ENCODE measurements at places on chromosomes 6 and 20. TPM values are rescaled to one million over a fixed set of nuclear protein-coding genes. Genes with fewer than 3 reads are reported as not detected.

- peak overlapping the region; percentile 73 for H3K27ac ChIP-seq
- no peaks in the 10 kb centered on the region for H3K36me3 ChIP-seq
- no peak overlapping the region for H3K4me3 ChIP-seq
- H3K27me3 ChIP-seq, result no peaks in the 10 kb centered on the region
These were observed 70.1 kb downstream of the SLX4IP start for GRCh38 chr20:10504994-10505730.

Gene FBXO30
- total RNA-seq, result 15.1 TPM

Gene PDRG1
- total RNA-seq, result 8.1 TPM

- no peaks in the 10 kb centered on the region for H3K36me3 ChIP-seq
- H3K27ac ChIP-seq, result no peak overlapping the region
- H3K4me3 ChIP-seq, result no peak overlapping the region
These were observed 35.7 kb downstream of the KCNQ5 start for GRCh38 chr6:72657407-72658197.

DNA sequence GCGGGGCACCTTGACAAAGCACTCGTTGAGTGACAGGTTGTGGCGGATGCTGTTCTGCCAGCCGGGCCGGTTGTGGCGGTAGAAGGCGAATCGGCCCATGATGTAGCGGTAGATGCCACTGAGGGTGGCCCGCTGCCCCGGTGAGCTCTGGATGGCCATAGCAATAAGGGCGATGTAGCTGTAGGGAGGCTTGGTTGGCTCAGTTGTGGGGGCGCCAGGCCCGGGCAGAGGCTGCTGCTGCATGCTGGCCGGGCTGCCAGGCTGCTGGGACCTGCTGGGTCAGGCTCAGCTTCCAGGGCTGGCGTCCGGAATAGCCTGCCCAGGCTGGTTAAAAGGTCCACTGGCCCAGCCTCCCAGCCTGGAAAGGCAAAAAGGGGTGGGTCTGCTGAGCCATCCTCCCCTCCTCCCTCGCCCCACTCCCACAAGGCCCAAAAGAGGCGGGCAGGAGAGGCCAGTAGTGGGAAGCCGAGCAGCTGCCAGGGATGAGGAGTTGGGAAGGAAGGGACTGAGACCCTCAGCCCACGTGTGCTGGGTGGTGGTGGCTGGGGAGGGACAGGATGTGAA is at the start of gene FOXS1:
FOXS1 (minus strand) TSS at position 305 of the 564 bp plus-strand sequence; CDS start at position 243, 62 bp downstream.
- peak within 1 kb of the TSS; percentile 51 for H3K27ac ChIP-seq
- H3K36me3 ChIP-seq, result no peaks in the 10 kb centered on the region
- DNase-seq, result no peak
- peaks cover 5% of the 10 kb centered on the region for H3K27me3 ChIP-seq
- no peak within 1 kb of the TSS for H3K4me3 ChIP-seq

DNA sequence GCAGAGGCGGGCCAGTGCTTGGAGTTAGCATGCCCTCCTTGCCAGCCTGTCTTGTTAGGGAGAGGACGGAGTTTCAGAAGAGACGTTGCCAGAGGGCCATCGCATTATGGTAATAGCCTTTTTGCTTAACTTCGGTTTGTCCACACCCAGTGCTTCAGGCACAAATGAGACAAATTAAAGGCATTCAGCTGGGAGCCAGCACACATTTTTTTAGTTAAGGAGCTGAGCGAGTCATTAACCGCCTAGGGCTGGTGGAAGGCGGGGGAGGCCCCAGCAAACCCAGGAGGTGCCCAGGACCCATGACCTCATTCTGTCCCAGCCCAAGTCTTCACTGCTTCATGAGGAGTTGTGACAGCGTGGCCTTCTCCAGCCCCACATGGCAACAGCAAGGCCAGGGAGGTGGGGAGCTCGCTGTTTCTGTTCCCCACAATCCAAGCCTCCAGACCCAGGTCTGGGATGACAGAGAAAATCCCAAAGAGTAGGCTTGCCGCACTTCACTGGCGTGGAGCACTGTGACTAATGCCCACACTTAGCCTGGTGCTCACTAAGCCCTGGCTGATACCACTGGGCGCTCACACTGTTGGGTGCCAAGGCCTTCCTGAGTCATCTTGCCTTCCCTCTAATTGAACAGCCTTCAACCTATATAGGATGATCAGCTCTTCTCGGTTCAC is 237.1 kb downstream of the ANKRD60 start:
- no peak for DNase-seq
- H3K4me1 ChIP-seq, result no peaks in the 10 kb centered on the region
- no peaks in the 10 kb centered on the region for H3K27me3 ChIP-seq
- no peak overlapping the region for H3K27ac ChIP-seq

GRCh38 chr6:8558953-8559352 is 123.6 kb upstream of the SLC35B3 start:
- peaks cover 11% of the 10 kb centered on the region for H3K4me1 ChIP-seq
- no peaks in the 10 kb centered on the region for H3K36me3 ChIP-seq
- DNase-seq, result no peak
- no peaks in the 10 kb centered on the region for H3K27me3 ChIP-seq
